Dermis lymphatic vessel endothelial cell (primary cell): ENCODE measurements at places on chromosomes 4 and X. TPM values are rescaled to one million over a fixed set of nuclear protein-coding genes. Genes with fewer than 3 reads are reported as not detected.

FREM3 gene
- total RNA-seq: 0.09 and 0.54 TPM in 2 replicates

GPRIN3 gene
- total RNA-seq: 0.69 and 0.87 TPM in 2 replicates

ZNF81 gene
- 3.6 and 4.8 TPM in 2 replicates for total RNA-seq

XG gene
- 0.09 and 0.11 TPM in 2 replicates for total RNA-seq

CTAG1A gene
- total RNA-seq: not detected in 2 replicates

ITIH6 gene
- total RNA-seq: not detected in 2 replicates

WWC2 gene
- total RNA-seq: 23.9 and 24.5 TPM in 2 replicates

FGF2 gene
- total RNA-seq: 7.9 and 14.7 TPM in 2 replicates

GAGE12E gene
- total RNA-seq: not detected in 2 replicates

GYPE gene
- total RNA-seq: 0.11 TPM in 1 of 2 replicates, not detected in the other

CCDC120 gene
- 0.52 and 0.54 TPM in 2 replicates for total RNA-seq

RTL5 gene
- total RNA-seq: 0.09 and 0.33 TPM in 2 replicates
